Stimulated activated CD8-positive, alpha-beta memory T cell treated with anti-CD3 and anti-CD28 coated beads, Interleukin-7, amount 100 ng/mL, for 24 hours (primary cell): ENCODE measurements at places on chromosomes 16 and 17.

- no peak for DNase-seq
These were observed 67.4 kb downstream of the MYO18A start for GRCh38 chr17:29112771-29113295.

DNA sequence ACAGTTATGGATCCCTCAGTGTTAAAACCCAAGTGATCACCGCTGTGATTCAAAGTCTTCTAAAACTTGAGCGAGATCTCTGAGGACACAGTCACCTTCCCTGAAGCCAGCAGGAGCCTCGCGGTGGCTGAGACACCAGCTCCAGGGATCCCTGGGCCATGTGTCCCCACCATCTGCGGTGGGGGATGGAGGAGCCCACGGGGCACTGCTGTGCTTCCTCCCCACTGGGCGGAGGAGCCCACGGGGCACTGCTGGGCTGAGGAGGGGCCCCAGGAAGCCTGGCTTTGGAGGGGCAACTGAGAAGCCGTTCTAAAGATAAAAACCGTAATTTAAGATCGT is 65.7 kb upstream of the METRNL start:
- DNase-seq = no peak

DNA sequence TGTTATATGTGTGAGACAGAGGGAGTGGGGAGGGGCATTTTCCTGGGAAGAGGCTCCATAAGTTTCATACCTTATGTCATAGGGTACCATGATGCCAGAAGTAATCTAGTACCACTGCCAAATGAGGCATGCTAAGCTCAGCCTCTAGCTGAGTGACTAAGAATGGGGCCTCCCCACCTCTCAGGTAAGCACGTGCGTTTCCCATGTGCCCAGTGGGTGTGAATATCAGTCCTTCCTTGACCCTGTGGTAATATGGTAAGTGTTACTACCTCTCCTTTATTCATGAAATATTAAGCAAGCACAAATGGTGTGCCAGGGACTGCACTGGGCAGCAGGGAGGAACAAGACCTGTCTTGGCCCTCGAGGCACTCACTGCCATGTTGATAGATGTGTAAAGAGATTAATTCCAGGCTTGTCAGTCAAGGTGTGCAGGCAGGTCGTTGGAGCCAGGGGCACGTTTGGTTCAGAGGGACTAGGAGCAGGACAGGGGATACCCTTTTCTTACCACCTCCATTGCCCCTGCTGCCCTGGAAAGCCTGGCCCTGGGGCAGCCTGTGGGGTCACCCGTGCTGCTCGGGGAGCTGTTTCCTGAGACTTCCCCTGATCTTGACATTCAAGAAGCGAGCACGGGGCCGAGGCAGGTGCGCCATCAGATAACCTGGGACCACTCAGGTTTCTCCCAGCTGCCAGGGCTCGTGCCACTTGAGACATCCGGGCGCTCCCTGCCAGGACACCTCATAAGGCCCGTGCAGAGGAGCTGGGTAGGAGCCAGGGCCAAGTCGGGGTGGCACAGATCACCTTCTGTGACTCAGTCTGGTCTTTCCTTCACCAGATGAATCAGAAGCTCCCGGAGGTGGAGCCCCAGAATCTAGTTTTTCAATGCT is 8.8 kb downstream of the RSAD1 start:
- no peak for DNase-seq

GRCh38 chr16:67790071-67790470 is 16.3 kb downstream of the RANBP10 start:
- DNase-seq = no peak

DNA sequence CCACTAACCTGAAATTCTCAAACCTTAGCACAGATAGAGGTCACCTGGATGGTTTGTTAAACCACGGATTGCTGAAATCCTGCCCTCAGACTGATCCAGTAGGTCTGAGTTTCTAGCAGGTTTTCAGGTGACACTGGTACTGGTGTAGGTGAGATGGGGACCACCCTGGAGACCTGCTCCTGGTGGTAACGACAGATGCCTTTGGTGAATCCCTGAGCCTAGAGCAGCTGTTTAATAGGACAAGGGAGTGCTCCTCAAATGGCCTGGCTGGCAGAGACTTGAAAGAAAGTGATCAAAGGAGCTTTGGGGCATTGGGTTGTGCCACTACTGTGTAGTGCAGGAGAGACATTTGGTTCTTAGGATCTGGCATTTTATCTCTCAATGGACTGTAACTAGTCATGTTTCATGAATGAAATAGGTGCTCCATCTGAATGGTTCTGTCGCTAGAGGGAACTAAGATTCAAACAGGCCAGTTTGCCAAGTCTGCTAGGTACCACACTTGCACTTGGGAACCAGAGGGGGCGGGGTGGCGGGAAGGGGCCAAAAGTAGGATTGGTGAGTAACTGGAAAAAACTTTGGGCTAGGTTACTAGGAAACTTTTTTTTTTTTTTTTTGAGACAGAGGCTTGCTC is 2.9 kb upstream of the IFI35 start:
- DNase-seq = no peak

GRCh38 chr17:19238167-19238505 is 970 bp downstream of the EPN2 start:
- DNase-seq = no peak

DNA sequence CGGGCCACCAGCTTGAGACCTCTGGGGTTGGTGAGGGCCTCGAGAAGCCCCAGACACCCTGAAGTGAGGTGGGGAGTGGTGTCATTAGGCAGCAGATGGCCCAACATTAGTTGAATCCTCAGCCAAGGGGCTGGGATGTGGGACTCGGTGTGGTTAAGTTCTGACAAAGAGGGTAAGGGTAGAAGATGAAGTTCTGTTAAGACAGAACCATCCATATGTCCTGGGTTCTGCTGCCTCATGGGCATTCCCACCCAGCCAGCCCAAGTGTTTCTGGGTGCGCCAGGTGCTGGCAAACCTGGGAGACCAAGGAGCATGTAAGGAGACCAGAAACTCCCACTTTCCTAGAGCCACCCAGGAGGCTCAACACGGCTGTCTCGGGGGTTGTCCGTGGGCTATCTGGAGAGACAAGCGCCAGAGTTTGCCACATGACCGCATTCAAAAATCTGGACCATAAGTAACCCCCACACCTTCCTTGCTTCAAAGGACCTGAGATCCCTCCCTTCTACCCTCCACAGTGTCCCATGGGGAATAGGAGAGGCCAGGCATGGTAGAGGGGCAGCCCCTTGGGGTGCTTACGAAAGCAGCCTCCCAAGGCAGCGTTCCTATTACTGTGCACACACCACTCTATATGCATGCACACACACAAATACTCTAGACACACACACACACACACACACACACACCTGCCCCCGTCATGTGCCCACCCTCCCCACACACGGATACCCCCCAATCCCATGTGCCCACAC is 128.7 kb downstream of the C16orf78 start:
- DNase-seq = no peak

DNA sequence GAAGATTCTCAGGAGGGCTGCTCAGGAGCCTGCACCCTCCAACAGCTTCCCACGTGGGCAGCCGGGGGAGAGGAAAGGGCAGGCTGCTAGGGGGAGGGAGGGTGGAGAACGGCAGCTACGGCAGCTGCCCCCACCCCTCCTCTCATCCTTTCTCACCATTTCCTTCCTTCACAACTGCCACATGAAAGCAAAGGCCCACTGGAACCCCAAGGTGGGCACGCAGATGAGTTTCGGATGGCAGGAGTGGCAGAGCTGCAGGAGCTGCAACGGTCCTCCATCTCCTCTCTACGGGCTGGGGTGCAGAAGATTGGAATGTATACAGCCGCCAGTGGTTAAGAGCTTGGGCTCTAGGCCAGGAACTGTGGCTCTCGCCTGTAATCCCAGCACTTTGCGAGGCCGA is 77.7 kb downstream of the GAS7 start:
- DNase-seq = no peak

DNA sequence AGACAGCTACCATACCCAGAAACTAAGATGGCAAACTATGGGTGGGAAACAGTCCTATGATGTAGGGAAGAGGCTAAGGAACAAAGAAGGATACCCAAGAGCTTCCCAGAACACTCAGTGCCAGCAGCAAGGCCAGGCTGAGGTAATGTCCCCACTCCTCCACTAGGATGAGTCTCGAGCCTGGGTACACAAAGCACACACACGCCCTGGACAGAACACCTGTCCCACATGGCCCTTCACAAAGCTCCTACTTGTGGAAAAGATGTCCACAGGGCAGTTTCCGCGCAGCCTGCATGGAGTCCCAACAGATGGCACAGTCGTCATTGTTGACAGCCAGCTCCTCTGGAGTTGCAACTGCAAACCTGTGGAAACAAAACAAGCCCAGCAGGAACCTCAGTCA is 23.9 kb downstream of the AMFR start:
- no peak for DNase-seq

GRCh38 chr16:5175266-5175665 is 77.7 kb upstream of the EEF2KMT start:
- no peak for DNase-seq

GRCh38 chr17:57995076-57995956 is 7.3 kb upstream of the VEZF1 start:
- no peak for DNase-seq

DNA sequence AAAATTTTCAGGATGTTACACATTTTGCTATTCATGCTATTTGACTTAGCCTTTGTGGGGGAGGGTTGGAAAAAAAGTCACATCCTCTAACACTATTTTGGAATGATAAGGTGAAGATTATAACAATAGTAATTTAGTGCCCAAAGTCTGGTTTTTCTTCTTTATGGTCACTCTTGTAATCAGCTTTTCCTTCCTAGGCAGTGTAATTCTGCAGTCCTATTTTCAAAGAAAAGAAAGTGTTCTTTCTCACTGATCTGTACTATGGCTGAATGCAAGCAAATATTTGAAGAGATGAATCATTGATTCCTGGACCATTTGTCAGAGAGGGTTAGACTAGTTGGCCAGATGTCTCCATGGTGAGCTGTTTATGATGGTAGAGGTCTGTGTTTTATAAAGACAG is 8.4 kb downstream of the RSPRY1 start:
- DNase-seq = no peak
